Activated CD8-positive, alpha-beta memory T cell treated with anti-CD3 and anti-CD28 coated beads, Interleukin-2, amount 50 U/mL, for 4 hours (primary cell): ENCODE measurements at places on chromosomes 16 and 17.
A peak's percentile ranks its signal among the peaks of the same experiment; 100 is the strongest.

- DNase-seq: no peak
Measured at GRCh38 chr17:63701456-63701820, 1.5 kb upstream of the LIMD2 start.

GRCh38 chr16:58889516-58889915 lies 155.4 kb upstream of the GOT2 start:
- no peak for DNase-seq

- DNase-seq: peak; percentile 41
Measured at GRCh38 chr16:89918453-89919347, at the start of gene MC1R. Gene MC1R, plus strand, starts transcription at chr16:89918862. Its CDS starts 397 bp downstream, at chr16:89919259.

- DNase-seq: no peak
Measured at GRCh38 chr17:2904135-2904534, 107.9 kb downstream of the RAP1GAP2 start.

DNA sequence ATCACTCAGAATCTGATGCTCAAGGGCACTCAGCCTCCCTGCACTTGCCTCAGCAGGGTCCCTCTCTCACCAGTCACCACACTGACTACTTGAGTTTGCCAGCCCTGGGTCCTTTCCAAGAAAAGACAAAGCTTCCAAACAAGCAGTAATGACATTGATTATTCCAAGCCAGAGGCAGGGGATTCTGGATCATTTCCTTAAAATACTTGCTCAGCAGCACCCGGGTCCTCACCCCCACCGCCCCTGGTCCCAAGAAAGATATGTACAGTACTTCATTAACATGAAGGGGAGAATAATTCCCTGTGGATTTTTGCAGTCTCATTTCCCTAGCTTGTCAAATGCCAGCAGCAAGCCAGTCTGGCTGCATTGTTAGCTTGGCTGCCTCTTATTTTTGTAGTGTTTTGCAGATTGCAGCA lies 83.2 kb upstream of the GNAO1 start:
- no peak for DNase-seq

DNA sequence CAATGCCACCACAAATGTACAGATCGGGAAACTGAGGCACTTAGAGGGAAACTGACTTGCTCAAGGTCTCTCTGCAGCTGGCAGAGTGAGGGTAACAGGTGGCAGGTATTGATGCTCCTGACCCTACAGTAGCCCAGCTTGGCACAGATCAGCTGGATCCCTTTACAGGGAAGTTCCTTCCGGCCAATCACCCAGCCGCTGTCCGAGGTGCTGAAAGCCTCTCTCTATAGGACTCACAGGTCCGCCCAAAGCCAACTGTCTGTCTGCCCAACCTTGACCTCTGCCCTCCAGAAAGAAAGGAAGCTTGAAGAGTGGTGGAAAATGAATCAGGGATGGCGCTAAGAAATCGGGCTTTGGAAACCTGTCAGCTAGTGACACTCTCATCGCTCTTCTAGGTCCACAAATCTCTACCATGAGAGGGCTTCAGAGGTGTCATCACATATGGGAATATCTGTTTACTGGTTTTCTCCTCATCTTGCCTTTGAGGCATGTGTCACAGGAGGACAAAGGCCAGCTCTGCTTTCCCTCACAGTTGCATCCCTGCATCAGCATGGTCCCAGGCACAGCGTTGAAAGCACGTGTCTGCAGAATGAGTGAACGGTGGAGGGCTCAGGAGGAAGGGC lies 246.2 kb downstream of the KATNIP start:
- DNase-seq: no peak

DNA sequence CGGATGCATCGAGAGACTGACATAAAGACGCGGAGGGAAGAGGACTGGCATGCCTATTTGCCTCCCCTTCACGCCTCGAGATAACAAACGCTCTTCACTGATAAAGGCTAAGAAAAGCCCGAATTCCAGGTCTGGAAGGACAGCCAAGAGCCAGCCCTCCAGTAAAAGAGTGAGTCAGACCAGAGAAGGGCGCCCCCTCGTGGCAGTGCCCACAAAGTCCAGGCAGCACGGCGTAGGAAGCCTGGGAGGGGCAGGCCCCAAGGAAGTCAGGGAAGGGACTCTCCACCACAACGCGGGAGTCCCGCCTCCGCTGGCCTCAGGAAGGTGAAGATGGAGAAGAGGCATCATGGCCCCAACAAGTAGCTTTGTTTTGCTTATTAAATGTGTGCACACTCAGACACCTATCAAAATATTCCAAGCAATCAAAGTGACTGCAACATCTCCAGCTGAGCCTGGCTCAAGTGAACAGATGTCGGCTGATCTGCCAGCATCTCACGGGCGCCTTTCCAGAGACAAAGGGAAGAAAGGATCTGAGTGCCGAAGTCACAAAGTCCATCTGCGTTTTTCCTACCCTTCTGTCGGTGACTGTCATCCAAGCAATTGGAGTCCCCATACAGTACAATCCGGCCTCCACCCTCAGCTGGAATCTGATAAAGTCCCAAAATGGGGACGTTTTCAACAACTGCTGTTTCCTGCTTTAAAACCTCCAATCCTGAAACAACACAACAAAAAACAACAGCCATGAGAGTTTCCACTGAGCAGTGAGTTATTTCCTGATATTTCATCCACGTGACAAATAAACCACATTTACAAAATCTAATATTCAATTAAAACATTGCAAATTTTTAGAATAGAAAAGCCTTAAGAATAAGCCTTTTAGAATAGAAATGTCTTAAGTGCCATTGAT lies 20.4 kb upstream of the SLC38A8 start:
- peak; percentile 59 for DNase-seq

DNA sequence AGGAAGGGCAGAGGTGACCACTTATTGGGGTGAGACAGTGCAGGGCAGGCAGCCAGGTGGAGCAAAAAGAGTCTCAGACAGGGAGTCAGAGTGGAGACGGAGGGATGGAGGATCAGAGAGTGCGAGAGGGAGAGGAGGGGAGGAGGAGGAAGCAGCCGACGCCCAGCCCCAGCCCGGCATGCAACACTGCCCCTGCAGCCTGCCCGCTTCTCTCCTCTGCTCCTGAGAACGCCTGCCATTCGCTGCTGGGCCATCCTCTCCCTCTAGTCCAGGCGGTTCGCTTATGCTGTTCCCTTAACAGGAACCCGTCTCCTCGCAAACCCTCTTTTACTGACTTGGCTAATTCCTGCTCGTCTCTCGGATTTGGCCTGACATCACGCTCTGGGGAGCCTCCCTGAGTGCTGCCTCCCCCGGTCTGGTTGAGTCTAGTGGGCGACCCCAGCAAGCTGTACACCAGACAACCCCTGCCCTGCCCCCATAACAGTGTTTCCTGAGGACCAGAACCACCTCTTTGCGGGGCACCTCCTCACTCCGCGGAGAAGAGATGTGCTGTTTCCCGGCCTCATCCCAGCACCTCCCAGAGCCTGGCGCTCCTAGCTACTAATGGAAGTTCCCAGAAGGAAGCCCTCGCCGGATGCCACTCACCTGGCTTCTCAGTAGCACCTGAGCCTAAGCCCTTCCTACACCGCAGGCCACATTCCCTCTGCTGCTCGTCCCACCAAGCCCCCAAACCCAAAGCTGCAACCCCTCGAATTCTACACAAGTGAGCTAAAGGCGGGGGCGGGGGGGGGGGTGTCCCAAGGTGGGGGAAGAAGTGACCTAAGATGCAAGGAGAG lies 61.2 kb upstream of the CCL1 start:
- DNase-seq: no peak

DNA sequence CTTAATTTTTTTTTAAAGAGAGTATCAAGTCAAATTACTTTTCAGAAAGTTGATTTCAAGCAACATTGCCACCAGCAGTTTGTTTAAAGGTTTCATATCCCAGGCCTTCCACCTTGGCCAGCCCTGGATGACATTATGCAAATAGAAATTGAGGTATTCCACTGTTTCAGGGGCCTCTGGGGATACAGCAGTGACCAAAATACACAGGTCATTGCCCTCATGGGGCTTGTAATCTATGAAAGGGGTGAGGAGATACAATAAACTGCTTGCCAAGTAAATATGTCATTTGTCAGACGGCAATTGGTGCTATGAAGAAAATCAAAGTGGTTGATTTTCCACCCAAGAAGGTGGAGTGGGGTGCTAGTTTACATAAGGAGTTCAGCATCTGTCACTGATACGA lies 37.8 kb upstream of the TMC5 start:
- no peak for DNase-seq

DNA sequence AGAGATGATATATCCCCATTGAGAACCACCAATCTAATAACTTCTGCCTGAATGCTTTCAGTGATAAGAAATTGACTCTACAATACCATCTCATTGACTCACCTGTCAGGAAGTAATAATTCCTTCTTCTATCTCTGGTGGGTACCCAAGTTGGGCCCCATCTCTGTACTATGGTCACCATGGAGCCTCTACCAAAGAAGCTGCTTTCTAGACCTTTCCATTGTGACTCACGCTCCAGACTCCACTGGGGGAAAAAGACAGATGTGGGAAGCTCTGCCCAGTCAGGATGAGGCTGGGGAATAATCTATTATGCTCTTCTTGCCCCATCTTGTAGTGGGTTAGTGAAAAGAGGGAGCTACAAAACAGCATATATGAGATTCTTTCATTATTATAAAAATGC lies 100.4 kb downstream of the COPRS start:
- DNase-seq: no peak

GRCh38 chr16:27717726-27718125 lies 167.8 kb downstream of the KATNIP start:
- DNase-seq: no peak

- DNase-seq: peak; percentile 67
Measured at GRCh38 chr17:41687828-41688640, 651 bp upstream of the EIF1 start.

DNA sequence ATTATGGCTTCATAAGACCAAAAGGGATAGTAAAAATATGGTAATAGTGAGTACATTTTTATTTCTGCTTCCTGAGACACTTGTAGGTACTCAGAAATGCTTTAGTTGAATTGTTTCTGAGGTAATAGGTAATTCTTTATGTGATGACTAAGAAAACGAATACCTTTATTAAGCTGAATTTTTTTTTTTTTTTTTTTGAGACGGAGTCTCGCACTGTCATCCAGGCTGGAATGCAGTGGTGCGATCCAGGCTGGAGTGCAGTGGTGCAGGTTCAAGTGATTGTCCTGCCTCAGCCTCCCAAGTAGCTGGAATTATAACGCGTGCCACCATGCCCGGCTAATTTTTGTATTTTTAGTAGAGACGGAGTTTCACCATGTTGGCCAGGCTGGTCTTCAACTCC lies 1.9 kb downstream of the RAD51C start:
- no peak for DNase-seq

- DNase-seq: no peak
Measured at GRCh38 chr17:47717979-47718621, 14.9 kb upstream of the TBX21 start.

GRCh38 chr17:75565618-75566017 lies 22.0 kb upstream of the MYO15B start:
- DNase-seq: no peak

DNA sequence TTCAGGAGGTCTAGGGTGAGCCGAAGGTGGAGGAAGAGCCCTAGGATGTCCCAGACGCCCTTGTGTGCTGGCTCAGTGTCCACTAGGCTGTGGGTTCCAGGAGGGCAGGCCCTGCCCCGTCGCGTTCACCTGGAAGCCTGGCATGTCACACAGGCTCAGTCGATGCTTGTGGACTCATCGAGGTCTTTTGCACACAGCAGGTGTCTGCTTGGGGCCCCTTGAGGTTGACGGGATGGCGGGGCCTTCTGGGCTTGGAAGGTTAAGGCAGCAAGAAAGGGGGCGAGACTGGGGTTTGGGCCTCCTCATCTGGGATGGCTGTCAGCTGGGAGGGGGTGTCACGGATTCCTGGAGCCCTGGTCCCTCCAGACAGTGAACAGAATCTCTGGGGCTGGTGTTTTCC lies 1.9 kb downstream of the RAP1GAP2 start:
- DNase-seq: no peak

DNA sequence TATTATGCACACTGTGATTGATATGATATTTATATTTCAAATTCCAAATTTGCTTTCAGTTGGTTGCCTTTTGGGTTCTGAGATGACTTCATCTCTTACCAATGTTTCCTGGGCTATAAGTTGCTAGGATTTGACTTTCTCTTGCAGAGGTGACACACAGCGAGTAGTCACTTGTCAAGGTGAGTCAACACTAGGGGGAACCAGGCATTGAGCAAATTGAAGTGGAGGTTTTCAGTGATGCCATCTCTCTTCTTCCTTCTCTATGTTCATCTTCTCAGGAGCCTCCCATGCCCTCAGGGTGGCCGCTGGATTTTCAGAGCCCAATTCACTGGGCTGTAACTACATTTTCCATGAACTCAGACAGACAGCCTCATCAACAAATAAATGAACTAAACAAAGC lies 6.0 kb upstream of the CPD start:
- no peak for DNase-seq

DNA sequence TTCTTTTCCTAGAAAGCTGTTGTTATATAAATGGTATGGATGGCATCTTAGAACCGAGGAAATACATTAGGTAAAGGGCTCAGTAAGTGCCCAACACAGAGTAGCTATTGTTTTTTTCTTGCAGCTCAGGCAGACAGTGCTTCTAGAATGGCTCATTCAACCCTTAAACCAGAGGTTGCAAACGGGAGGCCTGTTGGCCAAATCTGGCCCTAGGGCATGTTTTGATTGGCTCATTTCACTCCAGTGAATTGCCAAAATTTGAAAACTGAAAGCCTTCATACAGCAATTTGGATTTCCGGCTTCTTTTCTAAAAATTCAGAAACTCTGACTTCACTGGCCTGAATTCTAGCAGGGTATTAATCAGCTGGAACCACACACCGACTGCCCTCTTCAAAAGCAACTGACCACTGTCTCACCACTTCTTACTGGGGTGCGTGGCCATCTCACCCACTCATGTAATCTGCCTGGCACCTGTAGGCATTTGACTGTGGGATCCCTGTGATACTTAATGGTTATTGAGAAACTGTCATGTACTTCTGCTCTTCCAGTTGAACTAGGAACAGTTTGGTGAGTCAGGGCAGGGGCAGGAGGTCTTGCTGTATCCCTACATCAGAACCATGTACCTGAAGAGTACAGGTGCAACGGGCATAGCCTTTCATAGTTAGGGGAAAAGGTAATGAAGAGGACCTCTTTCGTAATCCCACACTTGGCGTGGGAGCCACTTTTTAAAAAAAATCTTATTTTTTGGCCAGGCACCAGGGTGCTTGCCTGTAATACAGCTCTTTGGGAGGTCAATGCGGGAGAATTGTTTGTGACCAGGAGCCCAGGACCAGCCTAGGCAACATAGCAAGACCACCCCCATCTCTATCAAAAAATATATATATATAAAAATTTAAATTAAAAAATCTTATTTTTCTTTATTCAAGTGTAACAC lies 53.6 kb upstream of the SCNN1B start:
- DNase-seq: no peak

DNA sequence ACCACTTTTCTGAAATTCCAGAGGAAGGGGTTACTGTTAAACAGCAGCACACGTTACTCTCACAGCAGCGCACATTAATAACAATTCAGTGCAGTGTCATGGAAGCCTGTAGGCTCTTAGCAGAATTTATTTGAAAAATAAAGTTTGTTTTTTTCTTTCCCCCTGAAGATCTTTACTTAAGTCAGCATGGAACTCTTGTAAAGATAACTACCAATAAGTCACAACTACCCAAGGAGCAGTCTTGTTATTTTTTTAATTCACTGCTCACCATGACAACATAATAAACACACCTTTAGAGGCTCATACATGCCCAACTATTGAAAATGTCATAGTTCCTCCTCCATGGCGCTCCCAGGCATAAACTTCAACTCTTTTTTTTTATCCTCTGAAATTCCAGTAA lies 31.8 kb upstream of the PSMD7 start:
- DNase-seq: no peak

- DNase-seq: no peak
Measured at GRCh38 chr17:39018267-39019134, 51.3 kb upstream of the FBXO47 start.
